ENCODE measurements at places on chromosomes 4 and X. TPM values are rescaled to one million over a fixed set of nuclear protein-coding genes. Genes with fewer than 3 reads are reported as not detected.

TLL1 gene
- 9.3 TPM for total RNA-seq

RHOXF1 gene
- total RNA-seq: 5.9 TPM

MCF2 gene
- not detected for total RNA-seq

SH3D19 gene
- total RNA-seq: 200 TPM

RGN gene
- total RNA-seq: 10.2 TPM

AREG gene
- 3.6 TPM for total RNA-seq

ARSJ gene
- total RNA-seq: 28.2 TPM

SOD3 gene
- 510 TPM for total RNA-seq

SEC24B gene
- 41.9 TPM for total RNA-seq

F11 gene
- not detected for total RNA-seq

Measured in gastroesophageal sphincter (tissue), 4 donors.